Activated T-cell treated with anti-CD3 and anti-CD28 coated beads, Interleukin-2, amount 50 U/mL, for 4 hours (primary cell): ENCODE measurements at places on chromosomes 2 and 18. TPM values are rescaled to one million over a fixed set of nuclear protein-coding genes. Genes with fewer than 3 reads are reported as not detected.

Gene ACVR1C
- 0.73 TPM for total RNA-seq

Gene MPPE1
- 31.6 TPM for total RNA-seq

Gene SERPINB13
- total RNA-seq = not detected

Gene HDHD2
- total RNA-seq = 14.8 TPM

Gene SLC16A14
- total RNA-seq = 0.43 TPM

Gene C1QL2
- not detected for total RNA-seq

Gene COL4A3
- total RNA-seq = not detected

Gene CRYGD
- total RNA-seq = not detected

Gene SERPINB3
- not detected for total RNA-seq

Gene OTX1
- total RNA-seq = not detected

Gene HOXD11
- total RNA-seq = not detected

Gene SESTD1
- 2.7 TPM for total RNA-seq

Gene EVX2
- not detected for total RNA-seq

Gene RFX8
- not detected for total RNA-seq

Gene FLACC1
- total RNA-seq = 0.87 TPM

Gene PID1
- 0.10 TPM for total RNA-seq

Gene VWA3B
- not detected for total RNA-seq

Gene DNER
- total RNA-seq = not detected

Gene KLHL41
- not detected for total RNA-seq

Gene LRRC30
- not detected for total RNA-seq
